Renal pelvis (tissue), 12 donors: ENCODE measurements at places on chromosomes 6 and 20.

- DNase-seq: no peak
These were observed 6.3 kb upstream of the SIRPG start for GRCh38 chr20:1663917-1664316.

GRCh38 chr20:44914924-44915323 is 5.1 kb downstream of the PABPC1L start:
- no peak for DNase-seq

GRCh38 chr6:10720265-10720959 is 2.5 kb upstream of the TMEM14C start:
- no peak for DNase-seq

DNA sequence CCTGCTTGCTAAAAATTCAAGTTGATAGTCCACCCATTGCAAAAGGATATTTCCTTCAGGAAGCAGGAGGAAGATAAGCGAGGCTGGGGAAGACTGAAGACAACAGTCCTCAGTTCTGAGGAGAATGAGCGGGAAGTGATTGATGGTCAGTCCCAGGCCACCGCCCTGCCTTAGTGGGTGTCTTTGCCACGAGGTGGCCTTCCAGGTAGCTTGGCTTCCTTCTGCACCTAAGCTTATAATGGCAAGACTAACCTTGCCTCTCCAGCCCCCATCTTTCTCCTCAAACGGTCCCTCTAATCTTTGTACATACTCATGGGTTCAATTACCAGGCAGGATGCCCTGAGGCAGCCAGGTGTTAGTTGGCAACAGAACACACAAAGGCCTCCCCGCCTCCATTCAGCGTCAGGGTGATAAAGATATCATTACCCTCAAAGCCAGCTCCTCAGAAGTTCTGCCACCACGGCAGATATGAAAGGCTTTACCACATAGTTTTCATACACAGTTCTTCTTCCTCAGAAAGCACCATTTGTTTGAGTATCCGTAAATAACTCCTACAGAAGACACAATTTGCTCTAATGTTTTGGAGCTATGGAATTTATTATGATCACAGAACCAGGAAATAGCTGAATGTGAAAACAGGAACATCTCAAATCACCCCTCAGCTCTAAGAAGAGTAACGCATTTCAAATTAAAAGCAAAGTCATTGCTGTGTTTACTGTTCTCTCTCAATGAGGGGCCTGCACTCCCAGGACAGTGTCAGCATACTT is 249.4 kb downstream of the ATXN1 start:
- no peak for DNase-seq

GRCh38 chr6:13033145-13033544 is 295.2 kb downstream of the TBC1D7 start:
- DNase-seq: no peak

DNA sequence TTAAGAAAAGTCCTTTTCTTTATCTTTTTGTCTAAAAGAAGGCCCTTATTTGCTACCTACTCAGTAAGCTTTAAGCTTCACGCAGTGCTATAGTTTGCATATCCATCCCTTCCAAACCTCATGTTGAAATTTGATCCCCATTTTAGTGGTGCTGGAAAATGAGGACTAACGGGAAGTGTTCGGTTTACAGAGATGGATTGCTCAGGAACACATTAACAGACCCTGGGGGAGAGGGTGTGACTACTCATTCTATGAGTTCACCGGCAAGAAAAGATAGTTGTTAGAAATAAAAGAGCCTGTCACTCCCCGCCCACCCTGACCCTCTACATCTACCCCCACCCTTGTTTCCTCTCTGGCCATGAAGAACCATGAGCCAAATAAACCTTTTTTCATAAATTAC is 546.2 kb downstream of the MEI4 start:
- DNase-seq: no peak

- DNase-seq: no peak
These were observed 73.1 kb downstream of the SNAP25 start for GRCh38 chr20:10291568-10292248.

DNA sequence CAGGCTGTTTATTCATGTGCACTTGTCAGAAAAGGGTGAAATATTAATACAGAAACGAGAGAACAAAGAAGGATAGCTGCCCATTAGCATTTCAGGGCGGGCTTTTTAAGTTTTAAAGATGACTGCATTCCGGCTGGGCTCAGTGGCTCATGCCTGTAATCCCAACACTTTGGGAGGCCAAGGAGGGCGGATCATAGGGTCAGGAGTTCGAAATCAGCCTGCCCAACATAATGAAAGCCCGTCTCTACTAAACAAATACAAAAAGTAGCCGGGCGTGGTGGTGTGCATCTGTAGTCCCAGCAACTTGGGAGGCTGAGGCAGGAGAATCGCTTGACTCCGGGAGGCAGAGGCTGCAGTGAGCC is 130.5 kb downstream of the HFE start:
- no peak for DNase-seq

DNA sequence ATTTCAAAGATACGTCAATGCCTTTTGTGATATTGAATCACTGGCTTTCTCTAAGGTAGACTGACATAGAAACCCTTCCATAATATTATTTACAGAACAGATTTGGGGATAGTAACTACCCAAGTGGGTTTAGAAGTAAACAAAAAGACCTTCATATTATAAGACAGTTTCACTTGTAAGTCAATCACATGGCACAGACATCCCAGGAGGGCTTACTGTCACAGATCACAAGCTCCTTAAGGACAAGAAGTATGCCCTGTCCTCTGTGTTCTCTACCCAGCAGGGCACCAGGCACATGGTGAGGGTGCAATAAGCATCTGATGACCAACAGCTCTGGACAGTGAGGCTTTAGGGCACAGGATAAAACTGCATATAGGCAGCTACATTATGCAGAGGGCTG is 135.9 kb upstream of the SLC22A16 start:
- no peak for DNase-seq

DNA sequence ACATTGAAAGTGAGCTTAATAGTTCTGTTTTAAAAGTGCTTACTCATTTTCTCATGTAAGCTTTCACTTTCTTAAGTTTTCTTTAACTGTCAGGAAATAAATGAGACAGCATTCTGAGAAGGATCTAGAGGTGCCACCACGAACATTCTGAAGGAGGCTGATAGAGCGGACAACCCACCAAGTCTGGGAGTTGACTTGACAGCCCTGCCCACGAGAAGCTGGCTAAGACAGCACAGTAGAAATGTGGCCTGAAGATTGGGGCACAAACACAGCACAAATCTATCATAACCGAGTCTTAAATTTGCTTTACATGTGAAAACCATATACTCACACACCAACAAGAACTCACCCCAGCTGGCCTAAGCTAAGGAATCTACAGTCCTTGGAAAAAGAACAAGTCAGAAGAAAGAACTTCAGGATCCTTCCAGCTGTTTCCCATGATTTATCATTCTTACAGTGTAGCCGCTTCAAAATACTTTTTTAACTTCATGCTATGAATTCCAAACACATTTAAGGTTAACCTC is 144.2 kb upstream of the TNFAIP3 start:
- DNase-seq: no peak

GRCh38 chr6:57257911-57258541 is 35.9 kb upstream of the RAB23 start:
- no peak for DNase-seq

DNA sequence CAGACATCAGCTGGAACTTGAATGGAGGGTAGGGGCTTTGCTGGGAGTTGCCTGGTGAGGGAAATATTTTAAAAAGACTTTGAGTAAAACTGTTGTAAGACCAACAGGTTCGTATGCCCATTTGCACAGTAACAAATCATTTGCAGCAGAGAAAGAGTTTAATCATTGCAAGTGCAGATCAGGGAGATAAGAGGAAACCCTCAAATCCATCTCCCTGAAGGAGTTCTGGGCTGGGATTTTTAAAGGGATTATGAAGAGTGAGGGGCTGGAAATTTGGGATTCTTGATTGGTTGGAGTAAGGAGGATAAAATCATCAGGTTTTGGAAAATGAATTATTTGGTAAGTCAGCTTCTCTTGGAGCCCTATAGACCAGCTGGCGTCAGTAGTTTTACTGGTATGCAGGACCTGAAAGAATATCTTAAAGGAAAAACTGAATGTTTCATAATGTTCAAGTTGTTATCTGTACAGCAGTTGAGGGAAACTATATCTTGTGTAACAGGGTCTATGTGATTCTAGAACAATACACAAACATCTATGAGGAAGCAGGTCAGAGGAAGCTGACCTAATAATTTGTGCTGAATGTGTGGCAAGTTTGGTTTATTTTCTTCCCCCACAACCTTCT is 295.5 kb downstream of the PLCB1 start:
- no peak for DNase-seq

DNA sequence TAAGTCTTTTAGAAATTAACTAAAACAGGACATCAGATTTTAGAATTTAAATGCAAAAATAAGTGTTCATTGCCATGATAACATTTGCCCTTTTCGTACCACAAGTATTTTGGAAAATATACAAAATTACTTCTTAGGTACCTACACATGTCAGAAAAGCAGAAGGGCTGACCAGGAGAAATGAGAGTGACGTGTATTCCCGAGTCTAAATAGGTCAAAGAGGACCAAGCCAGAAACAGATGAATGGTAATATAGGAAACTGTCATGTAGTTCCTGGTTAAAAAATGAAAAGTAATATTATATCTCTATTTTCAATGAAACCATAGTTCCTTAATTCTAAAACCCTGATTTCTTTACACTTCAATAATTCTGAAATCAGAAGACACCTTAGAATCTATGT is 126.2 kb downstream of the IPCEF1 start:
- DNase-seq: no peak
